ENCODE measurements at places on chromosomes 5 and 9.

- DNase-seq, result no peak
These were observed 344.9 kb upstream of the PAPPA start for GRCh38 chr9:115808695-115809094.

DNA sequence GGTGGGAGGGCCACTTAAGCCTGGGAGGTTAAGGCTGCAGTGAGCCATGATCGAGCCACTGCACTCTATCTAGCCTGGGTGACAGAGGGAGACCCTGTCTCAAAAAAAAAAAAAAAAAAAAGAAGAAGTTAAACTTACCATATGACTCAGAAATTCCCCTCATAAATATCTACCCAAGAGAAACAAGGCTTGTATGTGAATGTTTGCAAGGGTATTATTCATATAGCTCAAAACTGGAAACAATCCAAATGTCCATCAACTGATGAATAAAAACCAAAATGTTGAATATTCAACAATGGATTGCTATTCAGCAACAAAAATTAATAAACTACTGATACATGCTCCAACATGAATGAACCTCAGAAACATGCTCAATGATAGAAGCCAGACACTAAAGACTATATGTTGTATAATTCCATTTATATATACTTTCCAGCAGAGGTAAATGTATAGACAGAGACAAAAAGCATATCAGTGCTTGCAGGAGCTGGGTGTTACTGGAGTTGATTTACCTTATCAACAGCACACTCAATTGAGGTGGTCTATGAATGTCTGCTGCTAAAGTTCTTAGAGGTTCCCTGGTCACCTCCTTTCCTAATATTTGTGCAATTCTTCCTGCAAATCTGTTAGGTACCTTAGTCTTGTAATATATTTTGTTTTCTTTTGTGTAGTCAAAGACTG, 5.3 kb upstream of the SREK1 start:
- DNase-seq, result no peak

DNA sequence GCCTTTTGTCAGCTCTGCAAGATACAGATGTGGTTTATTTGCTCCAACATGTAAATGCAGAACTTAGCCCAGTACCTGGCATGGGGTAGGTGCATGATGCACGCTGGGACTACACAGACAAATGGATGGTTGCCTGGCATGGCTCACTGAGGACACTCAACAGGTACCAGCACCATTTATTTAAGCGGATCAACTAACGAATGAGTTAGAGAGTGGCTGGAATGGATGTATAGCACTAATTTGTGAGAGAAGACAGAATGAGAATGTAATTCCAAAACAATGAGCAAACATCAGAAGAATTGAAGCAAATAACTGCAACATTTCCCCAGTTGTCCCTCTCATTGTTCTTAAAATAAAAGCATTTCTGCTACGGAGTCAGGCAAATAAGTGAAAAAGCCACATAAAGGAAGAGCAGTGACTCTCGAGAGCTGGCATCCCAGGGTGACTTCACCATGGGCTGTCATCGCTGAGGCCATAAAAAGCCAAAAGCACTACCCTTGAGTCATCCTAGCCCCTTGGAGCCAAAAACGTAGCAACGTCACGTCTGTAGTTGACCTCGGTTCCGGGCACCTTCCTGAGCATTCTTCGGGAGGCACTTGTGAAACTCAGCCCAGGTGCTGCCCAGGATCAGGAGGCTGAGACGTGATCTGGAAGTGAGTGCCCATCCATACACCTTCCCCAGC, 290.3 kb downstream of the NSG2 start:
- no peak for DNase-seq

DNA sequence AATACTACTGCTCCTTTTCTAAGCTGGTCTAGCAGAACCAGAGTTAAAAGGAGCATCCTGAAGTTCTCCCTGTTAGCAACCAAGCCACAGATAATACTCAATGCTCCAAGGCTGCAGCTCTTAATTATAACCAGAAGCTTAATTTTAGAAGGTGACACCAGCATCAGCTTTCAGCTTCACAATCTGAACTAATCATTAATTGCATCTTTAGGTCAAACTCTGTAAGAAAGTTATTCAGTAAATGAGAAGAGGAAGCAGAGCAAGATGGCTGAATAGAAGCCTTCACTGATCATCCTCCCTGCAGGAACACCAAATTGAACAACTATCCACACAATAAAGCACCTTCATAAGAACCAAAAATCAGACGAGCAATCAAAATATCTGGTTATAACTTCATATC, 38.5 kb downstream of the APBA1 start:
- no peak for DNase-seq

DNA sequence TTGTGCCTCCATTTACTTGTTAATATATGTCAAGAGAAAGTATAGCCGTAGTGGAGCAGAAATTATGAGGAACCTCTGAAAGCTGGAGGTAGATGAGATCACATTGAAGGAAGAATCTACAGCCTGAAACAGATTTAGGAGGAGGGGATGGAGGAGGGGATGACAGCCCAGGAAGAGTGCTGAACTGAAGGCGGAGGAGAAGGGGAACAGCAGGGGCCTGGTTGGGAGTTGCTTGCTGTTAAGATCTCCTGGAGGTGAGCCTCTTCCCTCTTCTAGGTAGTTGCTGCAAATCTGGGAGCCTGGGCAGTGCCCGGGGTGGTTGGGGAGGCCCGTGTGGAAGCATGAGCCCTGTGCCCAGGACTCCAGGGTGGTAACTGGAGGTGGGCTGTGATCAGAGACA, 111.8 kb upstream of the SEMA6A start:
- no peak for DNase-seq

DNA sequence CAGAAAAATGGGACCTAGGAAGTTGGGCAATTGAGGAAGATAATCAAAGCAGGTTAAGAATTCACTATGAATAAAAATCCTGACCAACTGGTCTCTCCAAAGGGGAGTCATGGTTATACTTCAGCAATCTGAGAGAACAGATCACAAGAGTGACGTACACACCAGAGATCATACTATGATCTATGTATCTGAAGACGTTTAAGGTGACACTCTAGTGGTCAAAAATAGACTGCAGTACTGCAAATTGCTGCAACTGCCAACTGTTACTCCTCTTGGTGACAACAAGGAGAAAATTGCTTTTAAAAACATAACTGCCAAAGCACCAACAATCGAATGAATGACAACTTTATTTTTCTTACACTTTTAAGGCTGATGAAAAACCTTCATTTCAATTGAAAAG, 4.9 kb downstream of the AK6 start:
- DNase-seq, result no peak

GRCh38 chr5:54738118-54738972, 220.8 kb downstream of the SNX18 start:
- DNase-seq, result no peak

DNA sequence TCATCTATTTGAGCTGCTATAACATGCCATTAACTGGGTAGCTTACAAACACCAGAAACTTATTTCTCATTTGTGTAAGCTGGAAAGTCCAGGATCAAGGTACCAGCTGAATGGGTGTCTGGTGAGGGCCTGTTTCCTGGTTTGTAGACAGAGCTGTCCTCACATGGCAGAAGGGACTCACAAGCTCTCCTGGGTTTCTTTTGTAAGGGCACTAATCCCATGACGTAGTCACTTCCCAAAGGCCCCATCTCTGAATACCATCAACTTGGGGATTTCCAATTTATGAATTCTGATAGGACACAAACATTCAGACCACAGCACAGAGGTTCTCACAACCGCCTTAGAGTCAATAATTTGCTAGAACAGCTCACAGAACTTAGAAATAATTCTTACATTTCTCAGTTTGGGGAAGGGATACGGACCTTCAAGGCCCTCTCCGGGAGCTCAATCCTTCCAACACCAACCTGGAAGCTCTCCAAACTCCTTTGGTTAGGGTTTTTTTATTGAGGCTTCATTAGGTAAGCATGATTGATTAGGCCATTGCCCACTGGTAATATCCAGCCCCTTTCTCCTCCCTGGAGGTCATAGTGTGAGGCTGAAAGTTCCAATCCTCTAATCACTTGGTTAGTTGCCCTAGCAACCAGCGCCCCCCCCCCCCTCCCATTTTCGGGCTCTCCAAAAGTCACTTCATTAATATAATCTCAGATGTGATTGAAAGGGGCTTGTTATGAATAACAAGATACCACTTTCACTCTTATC, 7.6 kb upstream of the DNAJA1 start:
- DNase-seq, result no peak

- DNase-seq, result peak; percentile 2
These were observed 146.4 kb downstream of the HACD4 start for GRCh38 chr9:20884985-20885593.

GRCh38 chr5:165015126-165015525, 1509.7 kb downstream of the MAT2B start:
- DNase-seq, result no peak

DNA sequence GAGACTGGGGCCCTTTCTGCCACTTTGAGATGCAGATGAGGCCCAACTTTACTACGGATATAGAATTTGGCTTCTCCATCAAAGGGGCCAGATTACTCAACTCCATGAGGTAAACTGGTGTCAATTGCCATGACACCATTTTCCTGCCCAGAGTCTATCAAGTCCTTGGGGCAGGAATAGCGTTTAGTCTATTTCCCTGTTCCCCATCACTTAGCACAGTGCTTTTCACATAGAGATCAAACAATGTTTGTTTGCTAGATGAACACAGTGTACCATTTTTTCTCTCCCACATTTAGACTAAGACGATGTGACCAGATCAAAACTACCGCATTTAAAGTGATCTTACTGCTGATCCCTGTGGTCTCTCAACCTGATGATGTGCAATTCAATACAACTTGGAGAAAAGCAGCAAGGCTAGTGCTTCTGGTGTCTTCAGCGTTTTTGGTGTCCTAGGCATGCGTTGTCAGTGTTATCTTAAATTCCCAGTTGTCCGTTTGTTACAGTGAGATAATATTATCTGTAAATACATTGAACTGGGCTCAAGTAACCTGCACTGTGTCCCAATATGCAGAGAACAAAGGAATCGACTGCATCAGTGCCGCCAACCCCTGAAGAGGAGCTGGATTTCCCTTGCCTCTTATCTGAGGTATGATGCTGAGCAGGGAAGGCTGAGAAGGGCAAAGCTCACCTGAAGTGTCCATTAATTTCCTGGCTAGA, 446.2 kb downstream of the PLK2 start:
- DNase-seq, result no peak

- DNase-seq, result no peak
These were observed 297.9 kb downstream of the EFNA5 start for GRCh38 chr5:107372723-107373450.

- DNase-seq, result no peak
These were observed 472.7 kb upstream of the CDH9 start for GRCh38 chr5:27511061-27511460.

- no peak for DNase-seq
These were observed 97.0 kb downstream of the PCDH1 start for GRCh38 chr5:141780952-141781781.

DNA sequence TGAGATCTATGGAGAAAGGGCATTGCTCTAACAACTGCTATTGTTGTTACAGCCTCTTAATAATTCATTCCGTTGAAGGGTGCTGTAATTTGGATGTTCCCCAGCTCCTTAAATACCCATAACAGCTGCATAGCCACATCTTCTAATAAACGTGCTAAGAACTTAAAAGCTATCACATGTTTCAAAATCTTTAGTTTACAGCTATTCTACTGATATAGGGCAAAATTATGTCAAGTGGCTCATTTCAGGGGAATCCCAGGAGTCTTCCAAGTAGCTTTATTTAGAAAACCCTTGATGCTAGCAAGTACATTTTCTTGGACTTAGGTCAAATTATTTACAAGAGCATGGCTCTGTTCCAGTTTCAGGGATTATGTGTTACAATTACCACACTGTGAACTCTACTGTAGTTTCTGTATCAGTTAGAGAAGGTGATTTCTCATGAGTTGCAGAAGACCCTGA, 990.4 kb upstream of the ACO1 start:
- no peak for DNase-seq

- DNase-seq, result no peak
These were observed 235.6 kb downstream of the RAB3C start for GRCh38 chr5:58818465-58818864.

DNA sequence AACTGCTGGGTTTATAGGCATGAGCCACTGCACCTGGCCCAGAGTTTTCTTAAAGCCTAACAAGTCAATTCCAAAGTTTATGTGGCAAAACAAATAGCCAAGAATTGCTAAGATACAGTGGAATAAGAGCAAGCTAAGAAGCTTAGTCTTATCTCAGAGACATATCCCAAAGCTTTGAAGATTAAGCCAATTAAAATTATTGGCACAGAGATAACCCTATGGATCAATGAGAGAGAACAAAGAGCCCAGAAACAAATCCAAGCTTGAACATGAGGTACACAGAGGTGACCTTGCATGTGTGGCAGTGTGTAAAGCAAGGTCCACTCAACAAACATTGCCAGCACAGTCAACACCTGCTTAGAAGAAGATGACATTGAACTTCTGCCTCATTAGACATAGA, 13.3 kb downstream of the BTNL3 start:
- no peak for DNase-seq

DNA sequence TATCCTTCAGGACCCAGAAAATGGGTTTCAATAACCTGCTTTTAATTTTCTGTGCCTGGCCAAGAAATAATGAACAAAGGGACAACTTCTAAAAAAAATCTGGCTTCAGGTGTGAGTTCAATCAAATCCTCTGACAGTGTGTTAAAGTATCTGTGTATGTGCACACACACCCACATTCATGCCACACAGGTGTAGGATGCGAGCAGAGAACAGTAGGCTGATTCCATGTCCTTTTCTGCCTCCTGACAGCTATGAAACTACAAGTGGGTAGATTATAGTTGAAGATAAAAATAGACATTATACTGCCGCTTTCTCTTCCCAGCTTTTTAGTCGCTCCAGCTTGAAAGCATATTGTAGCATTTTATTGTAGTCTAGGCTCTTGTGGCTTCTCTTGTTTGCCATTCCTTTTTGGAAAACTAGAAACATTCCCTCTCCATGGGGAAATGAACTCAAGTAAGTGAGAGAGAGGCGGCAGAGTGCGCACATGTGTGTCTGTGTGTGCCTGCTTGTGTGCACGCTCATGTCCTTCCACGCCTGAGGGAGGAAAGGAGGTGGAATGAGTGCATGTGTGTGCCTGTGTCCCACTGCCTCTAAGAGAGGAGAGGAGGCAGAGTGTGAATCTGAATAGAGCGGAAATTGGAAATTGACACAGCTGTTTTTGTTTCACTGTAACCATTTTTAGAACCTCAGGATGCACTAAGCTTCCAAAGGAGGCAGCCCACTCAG, 273.0 kb downstream of the ELAVL2 start:
- DNase-seq, result no peak

DNA sequence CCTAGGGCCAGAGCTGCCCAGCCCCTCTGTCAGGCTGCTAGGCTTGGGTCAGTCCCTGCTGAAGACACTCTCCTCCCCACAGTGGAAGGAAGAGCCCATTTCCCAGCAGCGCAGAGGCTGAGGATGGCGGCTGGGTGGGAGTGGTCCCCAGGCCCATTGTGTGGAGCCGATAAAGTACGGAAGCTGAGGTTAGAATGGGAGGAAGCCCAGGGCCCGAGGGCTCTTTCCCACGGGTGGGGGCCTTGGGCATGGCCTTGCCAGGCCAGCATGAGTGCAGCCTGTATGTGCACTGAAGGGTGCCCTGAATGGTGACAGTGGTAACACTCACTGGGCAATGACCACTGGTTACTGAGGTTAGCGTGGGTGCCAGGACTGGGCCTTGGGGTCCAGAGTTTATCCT, 125.9 kb downstream of the RGS3 start:
- no peak for DNase-seq
